Stimulated activated CD4-positive, alpha-beta T cell treated with anti-CD3 and anti-CD28 coated beads, Interleukin-4, amount 100 ng/mL, for 24 hours (primary cell): ENCODE measurements at places on chromosomes 11 and 22.

DNA sequence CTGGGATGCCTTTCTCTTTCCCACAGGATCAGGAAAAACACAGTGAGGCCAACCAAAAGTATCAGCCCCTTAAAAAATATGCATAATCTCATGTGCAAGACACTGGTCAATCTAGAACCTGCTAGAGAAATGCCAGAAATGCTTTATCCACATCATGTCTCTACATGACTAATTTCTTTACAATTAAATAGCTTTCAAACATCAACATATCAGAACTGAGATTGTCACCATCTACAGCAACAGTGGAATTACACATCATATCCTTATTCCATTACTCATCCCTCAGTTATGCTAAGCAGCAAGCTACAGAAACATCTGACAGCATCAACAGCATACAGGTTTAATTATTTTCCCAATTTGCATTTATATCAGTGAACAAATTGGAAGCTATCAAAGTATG, 78.8 kb downstream of the DDIAS start:
- DNase-seq: no peak

DNA sequence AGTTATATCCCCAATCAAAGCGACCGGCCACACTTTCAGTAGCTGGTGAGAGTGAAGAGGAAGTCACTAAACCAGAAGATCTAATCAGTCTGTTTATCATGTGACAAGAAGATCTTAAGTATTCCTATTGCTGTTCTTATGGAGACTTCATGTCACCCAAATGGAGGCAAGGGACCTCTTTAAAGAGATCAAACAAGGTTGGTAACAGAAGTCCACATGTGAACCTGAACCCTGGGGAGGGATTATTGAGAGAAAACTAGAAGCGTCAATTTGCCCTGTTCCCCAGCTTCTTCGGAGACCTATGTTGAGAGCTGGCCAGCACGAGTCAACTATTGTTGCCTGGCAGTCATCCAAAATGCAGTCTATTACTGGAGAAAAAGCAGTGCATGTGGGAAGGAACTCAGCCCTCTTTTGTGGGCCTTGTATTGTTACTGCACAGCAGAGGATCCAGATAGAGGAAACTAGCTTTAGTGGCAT, 76.9 kb upstream of the CTSC start:
- DNase-seq: no peak

DNA sequence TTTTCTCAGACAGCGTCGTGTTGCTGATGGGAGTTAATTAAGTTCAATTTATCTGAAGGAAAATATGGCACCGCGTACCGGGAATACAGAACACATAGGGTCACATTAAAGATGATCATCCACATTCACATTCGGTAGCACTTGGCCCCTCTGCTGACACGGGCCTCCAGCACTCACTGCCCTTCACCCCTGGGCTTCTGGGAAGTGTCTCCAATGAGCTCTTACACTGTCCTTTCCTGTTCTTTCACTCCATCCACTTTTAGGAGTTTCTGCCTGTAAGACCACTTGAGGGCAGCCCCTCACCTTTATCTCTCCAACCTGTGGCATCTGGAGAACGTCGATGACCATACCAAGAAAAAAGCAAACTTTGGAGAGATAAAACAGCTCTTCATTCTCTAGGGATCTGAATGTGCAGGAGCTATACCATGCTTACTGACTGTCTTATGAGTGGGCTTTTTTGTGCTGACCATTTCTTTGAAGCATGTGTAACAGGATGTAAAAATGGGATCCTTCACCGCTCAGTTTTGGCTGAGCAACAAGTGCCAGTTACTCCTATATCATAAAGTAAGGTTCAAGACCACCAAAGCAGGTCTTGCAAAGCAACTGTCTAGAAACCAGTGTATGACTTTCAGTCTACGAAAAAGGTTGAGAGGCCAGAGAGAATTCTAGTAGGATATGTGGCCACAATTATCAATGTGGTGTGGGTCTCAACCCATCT, 1.1 kb upstream of the SERGEF start:
- no peak for DNase-seq

DNA sequence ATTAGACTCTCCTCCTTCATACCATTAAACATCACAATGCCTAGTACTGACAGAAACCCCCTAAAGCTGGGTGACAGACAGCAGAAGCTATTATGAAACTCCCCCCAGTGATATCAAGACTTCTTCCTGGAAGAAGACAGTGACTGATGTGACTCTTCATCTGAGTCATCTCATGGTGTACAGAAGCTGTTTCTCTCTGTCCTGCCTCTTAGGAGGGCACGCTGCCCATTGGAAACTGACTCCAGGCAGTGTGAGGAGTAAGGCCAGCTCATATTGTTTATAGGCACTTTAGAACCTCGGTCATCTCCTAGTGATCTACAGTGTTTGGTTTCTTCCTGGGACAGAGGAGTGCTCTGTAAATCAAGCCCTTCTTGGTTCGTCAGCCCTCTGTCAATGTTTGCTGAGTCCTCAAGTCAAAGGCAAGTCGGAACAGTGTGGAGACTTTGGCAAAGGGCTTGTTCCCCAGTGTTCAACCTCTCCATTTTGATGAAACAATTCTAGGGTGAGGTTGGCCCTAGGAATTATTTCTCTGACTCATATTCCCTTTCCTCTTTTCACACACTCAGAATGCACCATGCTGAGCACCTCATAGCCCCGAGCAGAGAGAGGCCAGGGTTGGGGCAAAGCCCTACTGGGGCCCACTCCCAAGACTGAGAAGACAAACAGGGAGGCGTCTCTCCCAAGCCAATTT, 172.5 kb upstream of the TMEM45B start:
- peak; percentile 13 for DNase-seq

DNA sequence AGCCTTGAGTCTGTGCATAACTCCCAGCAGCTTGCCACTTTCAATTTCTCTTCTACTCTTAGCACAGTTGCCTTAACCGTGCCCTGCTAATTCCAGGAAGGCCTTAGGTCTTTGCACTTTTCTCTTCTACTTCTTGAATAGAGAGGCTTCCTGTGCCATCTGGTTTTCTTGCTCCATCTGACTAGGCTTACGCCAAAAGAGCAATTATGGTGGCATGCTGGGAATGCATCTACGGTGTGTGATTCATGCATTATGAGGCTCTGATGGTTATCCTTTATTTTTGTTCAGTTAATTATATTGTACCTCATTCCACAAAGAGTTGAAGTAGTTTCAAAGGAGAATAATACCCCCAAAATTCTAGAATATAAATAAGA, 29.4 kb downstream of the SIK2 start:
- DNase-seq: no peak

- no peak for DNase-seq
These were observed 37.3 kb downstream of the NUP50 start for GRCh38 chr22:45200860-45201511.

DNA sequence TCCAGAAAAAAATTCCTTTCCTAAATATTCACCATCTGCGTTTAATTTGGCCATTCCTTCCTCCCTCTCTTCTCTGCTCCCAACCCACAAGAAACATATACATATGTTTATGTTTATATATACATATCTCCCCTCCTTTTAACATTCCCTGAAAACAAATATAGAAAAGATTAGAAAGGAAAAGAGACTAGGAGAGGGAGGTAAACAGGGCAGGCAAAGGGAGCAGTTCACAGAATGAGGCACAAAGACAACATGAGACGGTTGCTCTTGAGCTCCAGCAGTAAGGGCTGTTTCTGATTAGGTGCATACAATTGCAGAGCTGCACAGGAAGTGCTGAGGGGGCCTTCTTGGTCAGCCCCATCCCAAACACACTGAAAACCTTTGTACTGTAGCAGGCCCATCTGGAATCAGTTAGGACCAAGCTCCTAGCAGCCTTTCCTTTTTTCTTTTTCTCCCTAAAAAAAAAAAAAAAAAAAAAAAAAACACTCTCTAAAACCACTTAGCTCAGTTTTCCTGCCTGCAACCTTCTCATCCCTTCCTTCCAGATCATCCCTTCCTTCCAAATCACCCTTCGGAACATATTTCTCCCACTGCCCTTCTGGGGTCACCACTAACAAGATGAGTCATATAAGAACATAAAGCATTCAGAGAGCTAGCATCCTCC, 57.0 kb downstream of the RBFOX2 start:
- DNase-seq: no peak
